ENCODE measurements at places on chromosomes 5 and 9. TPM values are rescaled to one million over a fixed set of nuclear protein-coding genes. Genes with fewer than 3 reads are reported as not detected.

DNA sequence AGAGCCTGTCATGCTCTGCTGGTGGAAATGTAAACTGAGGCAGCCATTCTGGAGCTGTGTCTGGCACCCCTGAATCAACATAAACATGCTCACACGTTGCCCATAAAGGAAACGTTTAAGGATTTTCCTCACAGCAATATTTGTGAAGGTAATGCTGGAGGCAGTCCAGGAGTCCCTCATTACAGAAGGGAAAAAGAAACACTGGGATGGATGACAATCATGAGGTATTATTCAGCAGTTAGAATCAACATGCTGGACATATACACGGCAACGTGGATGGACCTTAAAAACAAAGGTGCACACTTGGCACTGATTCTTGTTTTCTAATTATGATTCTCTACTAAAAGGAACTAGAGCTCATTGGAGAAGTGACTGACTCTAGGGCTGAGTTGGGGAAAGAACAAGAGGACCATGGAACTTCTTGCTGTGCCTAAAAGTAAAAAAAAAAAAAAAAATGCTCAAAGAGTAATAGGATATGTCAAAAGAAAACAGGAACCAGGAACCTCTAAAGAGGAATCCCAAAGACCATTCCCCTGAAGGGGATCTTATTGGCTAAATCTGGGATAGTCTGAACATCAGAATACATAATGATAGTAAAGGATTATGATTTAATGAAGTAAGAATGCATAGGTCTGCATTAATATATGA, 18.6 kb downstream of the B4GALT1 start:
- H3K4me3 ChIP-seq: no peak overlapping the region
- no peak for DNase-seq
- H3K36me3 ChIP-seq: no peaks in the 10 kb centered on the region
- H3K27me3 ChIP-seq: peaks cover 2% of the 10 kb centered on the region

GRCh38 chr5:69035665-69036064, 58.1 kb upstream of the SLC30A5 start:
- no peak overlapping the region for H3K27ac ChIP-seq
- DNase-seq: no peak
- no peaks in the 10 kb centered on the region for H3K4me1 ChIP-seq
- no peaks in the 10 kb centered on the region for H3K36me3 ChIP-seq

- H3K4me1 ChIP-seq: no peaks in the 10 kb centered on the region
- H3K27ac ChIP-seq: no peak overlapping the region
- no peaks in the 10 kb centered on the region for H3K27me3 ChIP-seq
- DNase-seq: no peak
Observed at GRCh38 chr9:81424431-81424830, 264.9 kb downstream of the TLE1 start.

- no peak overlapping the region for H3K4me3 ChIP-seq
- H3K36me3 ChIP-seq: no peaks in the 10 kb centered on the region
- peaks cover 16% of the 10 kb centered on the region for H3K4me1 ChIP-seq
- peaks cover 3% of the 10 kb centered on the region for H3K27me3 ChIP-seq
- no peak overlapping the region for H3K27ac ChIP-seq
Observed at GRCh38 chr9:14531341-14532269, 161.6 kb downstream of the ZDHHC21 start.

GRCh38 chr5:7410936-7411511, 15.1 kb downstream of the ADCY2 start:
- H3K27me3 ChIP-seq: no peaks in the 10 kb centered on the region
- no peak for DNase-seq
- H3K4me3 ChIP-seq: no peak overlapping the region
- no peaks in the 10 kb centered on the region for H3K36me3 ChIP-seq
- no peaks in the 10 kb centered on the region for H3K4me1 ChIP-seq
- no peak overlapping the region for H3K27ac ChIP-seq

- peaks cover 5% of the 10 kb centered on the region for H3K4me1 ChIP-seq
- H3K27me3 ChIP-seq: peaks cover 4% of the 10 kb centered on the region
- peaks cover 7% of the 10 kb centered on the region for H3K36me3 ChIP-seq
- no peak for DNase-seq
- no peak overlapping the region for H3K4me3 ChIP-seq
Observed at GRCh38 chr5:170540271-170540670, 36.5 kb downstream of the KCNIP1 start.

DNA sequence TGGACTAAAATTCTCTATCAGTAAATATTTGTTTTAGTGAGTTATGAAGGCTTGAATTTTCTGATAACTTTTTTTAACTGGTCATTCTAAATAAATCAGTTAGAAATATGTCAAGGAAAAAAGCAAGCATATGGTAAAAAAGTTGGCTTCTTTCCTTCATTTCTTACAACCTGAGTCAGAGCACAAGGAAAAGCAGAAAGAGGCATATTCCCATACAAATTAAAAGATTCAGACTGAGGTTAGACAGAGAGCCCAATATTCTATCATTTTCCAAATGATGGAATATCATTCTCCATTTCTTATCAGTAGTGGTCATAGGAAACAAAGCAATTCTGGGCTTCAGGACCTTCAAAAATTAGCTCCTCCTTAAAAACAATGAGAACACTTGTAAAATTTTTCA, 732.1 kb downstream of the MAT2B start:
- H3K27me3 ChIP-seq: no peaks in the 10 kb centered on the region
- no peaks in the 10 kb centered on the region for H3K4me1 ChIP-seq
- no peak overlapping the region for H3K4me3 ChIP-seq

DNA sequence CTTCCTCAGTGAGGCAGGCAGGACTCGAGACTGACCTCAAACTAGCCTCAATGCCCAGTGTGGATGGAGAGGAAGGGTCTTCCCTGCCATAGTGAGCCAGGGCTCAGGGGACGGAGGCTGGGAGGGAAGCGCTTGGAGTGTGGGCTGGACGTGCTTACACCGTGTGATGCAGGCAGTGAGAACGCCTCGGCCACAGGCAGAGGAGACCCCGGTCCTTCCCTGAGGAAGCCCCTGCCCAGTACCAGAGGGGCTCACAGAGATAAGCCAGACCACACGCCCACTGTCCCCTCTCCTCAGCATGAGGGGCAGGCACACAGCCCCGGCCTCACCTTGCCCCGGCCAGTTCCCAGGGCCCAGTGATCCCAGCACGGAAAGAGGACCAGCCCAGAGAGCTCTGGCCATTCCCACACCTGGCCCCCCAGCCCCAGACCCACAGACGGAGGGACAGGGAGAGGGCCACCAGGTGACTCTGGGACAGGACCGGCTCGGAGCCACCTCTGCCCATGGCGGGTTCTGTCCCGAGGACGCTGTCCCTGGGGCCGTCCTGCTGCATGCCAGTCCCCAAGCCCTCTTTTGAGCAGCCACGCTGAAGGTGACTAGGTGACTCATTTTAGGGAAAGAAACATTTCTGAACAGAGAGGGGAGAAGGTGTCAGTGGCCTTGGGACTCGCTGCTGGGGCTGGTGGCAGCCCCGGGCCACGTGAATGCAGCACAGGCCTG, 6.0 kb upstream of the NSMF start:
- peaks cover 5% of the 10 kb centered on the region for H3K4me1 ChIP-seq
- H3K27ac ChIP-seq: no peak overlapping the region
- DNase-seq: no peak
- H3K27me3 ChIP-seq: peaks cover 6% of the 10 kb centered on the region
- H3K4me3 ChIP-seq: no peak overlapping the region
- H3K36me3 ChIP-seq: peaks cover 7% of the 10 kb centered on the region

GRCh38 chr9:133968966-133969617, 23.0 kb downstream of the VAV2 start:
- no peaks in the 10 kb centered on the region for H3K36me3 ChIP-seq
- H3K27me3 ChIP-seq: peaks cover 3% of the 10 kb centered on the region
- peak overlapping the region; percentile 48 for H3K27ac ChIP-seq
- no peak overlapping the region for H3K4me3 ChIP-seq
- DNase-seq: no peak
- peaks cover 9% of the 10 kb centered on the region for H3K4me1 ChIP-seq

DNA sequence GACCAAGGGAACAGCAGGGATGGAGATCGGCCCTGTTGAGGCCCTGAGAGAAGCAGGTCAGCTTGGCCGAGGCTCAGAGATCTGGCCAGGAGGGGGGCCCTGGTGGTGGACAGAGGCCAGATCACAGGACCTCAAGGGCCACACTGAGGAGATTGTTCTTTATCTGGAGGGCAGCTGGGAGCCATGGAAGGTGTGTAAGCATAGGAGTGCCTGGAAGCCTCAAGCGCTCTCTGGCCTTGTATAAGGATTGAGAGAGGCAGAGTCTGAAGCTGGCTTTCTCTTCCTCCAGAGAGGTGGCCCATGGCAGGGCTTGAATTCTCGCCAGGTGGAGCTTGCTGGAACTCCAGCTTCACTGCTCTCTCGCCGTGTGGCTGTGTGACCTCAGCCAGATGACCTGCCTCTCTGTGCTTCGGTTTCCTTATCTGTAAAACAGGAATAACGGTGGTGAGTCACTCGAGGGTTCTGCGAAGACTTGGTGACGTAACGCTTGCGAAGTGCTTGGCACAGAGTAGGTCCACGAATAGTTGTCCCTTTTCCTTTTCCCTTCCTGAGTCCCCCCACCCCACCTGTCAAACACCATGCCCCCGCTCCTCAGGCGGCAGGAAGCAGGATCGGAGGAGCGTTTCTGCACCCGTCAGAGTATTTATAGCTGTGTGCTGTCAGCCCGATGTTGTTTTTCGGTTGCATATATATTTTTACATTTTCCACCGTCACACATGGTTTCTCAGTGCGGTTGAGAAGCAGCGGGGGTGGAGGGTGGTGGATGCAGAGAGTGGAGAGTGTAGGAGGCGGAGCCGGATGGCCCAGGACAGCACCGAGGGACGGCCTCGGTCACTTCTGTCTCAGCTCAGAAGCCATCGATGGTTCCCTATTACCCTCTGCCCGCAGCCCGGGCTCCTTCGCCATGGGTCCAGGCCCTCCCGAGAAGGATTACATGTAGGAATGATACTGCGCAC, 17.0 kb upstream of the CRB2 start:
- no peak for DNase-seq
- H3K4me3 ChIP-seq: no peak overlapping the region
- peaks cover 9% of the 10 kb centered on the region for H3K27me3 ChIP-seq
- peaks cover 32% of the 10 kb centered on the region for H3K4me1 ChIP-seq
- peaks cover 4% of the 10 kb centered on the region for H3K36me3 ChIP-seq
- no peak overlapping the region for H3K27ac ChIP-seq

- H3K4me3 ChIP-seq: no peak overlapping the region
- peaks cover 8% of the 10 kb centered on the region for H3K27me3 ChIP-seq
- no peak for DNase-seq
- peak overlapping the region; percentile 68 for H3K27ac ChIP-seq
Observed at GRCh38 chr9:107548298-107549142, 59.0 kb upstream of the KLF4 start.

GRCh38 chr9:104802110-104802509, 38.2 kb downstream of the NIPSNAP3B start:
- peaks cover 73% of the 10 kb centered on the region for H3K36me3 ChIP-seq
- H3K27me3 ChIP-seq: peaks cover 4% of the 10 kb centered on the region
- no peaks in the 10 kb centered on the region for H3K4me1 ChIP-seq
- DNase-seq: no peak
- no peak overlapping the region for H3K27ac ChIP-seq
- peak overlapping the region; percentile 51 for H3K4me3 ChIP-seq

GRCh38 chr9:115039516-115040120, 78.3 kb downstream of the TNC start:
- no peak for DNase-seq
- no peak overlapping the region for H3K4me3 ChIP-seq
- H3K27me3 ChIP-seq: no peaks in the 10 kb centered on the region
- H3K36me3 ChIP-seq: no peaks in the 10 kb centered on the region
- H3K27ac ChIP-seq: no peak overlapping the region
- H3K4me1 ChIP-seq: peaks cover 13% of the 10 kb centered on the region

DNA sequence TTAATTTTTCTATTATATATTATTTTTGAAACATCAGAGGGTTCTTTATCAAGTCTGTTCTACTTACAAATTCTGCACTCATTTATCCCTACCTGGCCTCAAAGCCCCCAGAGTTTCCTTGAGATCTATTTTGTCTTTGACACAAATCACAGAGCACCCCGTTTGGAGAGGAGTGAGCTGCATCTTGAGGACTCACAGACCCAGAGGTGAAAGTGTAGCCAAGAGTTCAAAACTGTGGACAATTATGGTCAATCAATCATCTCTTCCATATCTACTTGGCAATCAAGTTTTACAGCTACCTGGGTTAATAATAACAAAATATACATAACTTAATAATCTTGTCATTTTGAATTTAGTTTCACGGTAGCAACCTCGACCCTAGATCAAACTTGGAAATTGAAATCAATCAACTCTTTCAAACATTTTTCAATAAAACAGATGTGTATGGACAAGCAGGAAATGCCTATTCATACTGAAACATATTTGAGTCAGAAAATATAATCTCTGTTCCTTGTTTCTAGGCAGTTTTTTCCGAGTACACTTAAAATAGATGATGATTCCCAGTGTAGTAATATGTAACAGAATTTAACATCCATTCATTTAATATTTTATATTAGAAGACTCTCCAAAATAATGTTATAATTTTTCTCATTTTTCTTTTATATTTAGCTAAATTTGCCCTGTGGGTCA, 13.7 kb upstream of the SYK start:
- no peaks in the 10 kb centered on the region for H3K36me3 ChIP-seq
- H3K4me1 ChIP-seq: no peaks in the 10 kb centered on the region
- no peak overlapping the region for H3K4me3 ChIP-seq
- H3K27me3 ChIP-seq: peaks cover 2% of the 10 kb centered on the region
- H3K27ac ChIP-seq: no peak overlapping the region

DNA sequence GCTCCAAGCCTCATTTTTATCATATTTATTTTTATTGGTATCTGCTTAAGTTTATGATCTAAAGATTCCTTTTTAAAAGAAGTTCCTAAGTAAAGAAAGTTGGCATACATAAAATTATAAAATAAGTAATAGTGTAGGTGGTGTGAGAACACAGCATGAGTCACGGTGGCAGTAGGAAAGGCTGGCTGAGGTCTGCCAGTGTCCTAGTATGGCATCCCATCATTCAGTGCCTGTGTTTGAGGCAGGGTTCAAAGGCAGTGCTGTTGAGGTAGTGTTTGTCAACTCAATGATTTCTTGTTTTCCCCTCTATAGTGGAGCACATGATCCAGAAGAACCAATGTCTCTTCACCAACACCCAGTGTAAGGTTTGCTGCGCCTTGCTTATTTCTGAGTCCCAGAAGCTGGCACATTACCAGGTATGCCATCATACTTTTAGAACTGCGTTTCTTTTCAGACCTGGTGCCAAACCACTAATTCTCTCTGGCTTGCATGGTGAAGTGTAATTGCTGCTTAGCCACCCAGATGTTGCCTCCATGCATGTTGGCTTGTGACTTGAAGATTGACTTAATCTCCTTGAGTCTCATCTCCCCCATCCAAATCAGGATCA, 18.4 kb downstream of the ZNF346 start:
- no peak overlapping the region for H3K4me3 ChIP-seq
- H3K36me3 ChIP-seq: peaks cover 14% of the 10 kb centered on the region
- DNase-seq: no peak
- no peak overlapping the region for H3K27ac ChIP-seq
- no peaks in the 10 kb centered on the region for H3K27me3 ChIP-seq
- peaks cover 24% of the 10 kb centered on the region for H3K4me1 ChIP-seq

Gene TAF11L12
- total RNA-seq: not detected

Gene AGPAT2
- total RNA-seq: 38.9 TPM

Gene CHSY3
- total RNA-seq: 21.2 TPM

Gene NME5
- 0.82 TPM for total RNA-seq

Gene GNA14
- 10.6 TPM for total RNA-seq

Gene BARHL1
- 2.4 TPM for total RNA-seq
